SW 1271 (cell line): ENCODE measurements at places on chromosomes 13 and 19.

- DNase-seq: no peak
Observed at GRCh38 chr19:52336791-52337381, 843 bp downstream of the ZNF610 start.

- DNase-seq: no peak
Observed at GRCh38 chr19:7520131-7521051, 2.0 kb upstream of the MCOLN1 start.

DNA sequence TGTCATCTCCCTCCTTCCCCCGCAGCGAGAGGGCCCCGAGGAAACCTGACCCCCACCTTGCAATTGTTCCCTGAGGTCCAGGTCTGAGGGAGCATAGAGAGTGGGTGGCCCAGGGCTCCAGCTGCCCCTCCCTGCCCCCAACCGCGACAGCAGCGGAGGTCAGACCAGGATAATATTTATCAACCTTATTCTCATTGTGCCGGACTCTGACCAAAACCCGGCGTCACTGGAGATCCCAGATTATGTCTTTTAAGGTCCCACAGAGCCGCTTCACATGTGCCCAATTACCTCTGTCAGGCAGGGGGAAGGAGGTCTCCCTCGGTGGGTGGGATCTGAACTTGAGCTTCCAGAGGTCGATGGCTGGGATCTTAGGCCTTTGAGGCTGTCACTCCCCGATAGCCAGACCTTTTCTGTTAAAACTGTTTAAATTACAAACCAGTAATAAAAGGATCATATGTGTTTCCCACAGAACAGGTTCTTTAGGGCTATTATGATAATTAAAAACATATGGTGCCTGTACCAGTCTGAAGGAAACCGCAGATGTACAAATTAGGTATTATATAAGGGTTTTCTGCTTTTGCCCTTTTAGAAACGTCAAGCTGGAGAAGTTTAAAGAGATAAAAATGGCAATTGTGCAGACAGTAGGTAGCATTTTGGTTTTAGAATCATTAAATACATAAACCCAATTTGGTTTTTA, 195.5 kb downstream of the ZNF536 start:
- no peak for DNase-seq

GRCh38 chr19:18453269-18454024, 15.5 kb upstream of the ISYNA1 start:
- DNase-seq: no peak

- peak; percentile 58 for DNase-seq
Observed at GRCh38 chr19:58519087-58519354, 589 bp downstream of the ZBTB45 start.

- no peak for DNase-seq
Observed at GRCh38 chr19:41296433-41296871, 13.5 kb upstream of the CCDC97 start.

DNA sequence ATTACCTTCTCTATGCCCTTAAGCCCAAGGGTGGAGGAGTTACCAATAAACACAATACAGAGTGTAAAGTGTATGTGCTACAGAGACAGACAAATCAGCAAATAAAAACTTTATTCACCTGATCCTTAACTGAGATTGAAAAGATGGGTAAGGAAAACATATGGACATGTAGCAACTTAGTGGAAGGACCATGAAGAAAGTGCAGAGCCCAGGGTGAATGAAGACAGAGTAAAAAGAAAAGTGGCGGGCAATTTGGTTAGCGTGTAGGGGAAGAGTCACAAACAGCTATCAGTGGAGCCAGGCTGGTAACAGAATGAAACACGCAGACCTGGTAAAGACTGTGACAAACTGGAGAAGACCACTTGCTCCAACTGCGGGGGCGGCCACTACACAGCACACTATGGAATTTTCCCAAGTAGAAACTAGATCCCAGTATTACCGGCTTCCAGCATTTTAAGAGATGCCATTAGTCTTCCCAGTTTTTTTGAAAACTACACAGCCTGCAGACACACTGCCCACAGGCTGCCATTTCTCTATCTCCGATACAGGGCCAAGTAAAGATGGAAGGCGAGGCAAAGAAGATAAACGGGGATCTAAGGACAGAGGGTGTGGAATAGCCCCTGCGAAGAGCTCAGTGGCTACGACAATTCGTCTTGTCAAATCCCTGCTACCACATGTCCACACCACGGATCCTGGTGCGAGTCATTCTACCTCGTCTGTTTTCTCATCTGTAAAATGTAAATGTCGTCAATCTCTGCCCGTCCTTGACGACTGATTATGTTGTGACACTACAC, 1.2 kb downstream of the UQCRFS1 start:
- no peak for DNase-seq

GRCh38 chr13:49869519-49869918, 66.6 kb downstream of the SPRYD7 start:
- DNase-seq: no peak

- peak; percentile 85 for DNase-seq
Observed at GRCh38 chr13:21603531-21604448, at the start of gene MICU2. Gene MICU2 (minus strand): TSS chr13:21604170. CDS start chr13:21604148, 22 bp downstream.
